ENCODE measurements at places on chromosomes 7 and 10.

GRCh38 chr7:70040051-70040450, 441.8 kb downstream of the AUTS2 start:
- no peak for DNase-seq

DNA sequence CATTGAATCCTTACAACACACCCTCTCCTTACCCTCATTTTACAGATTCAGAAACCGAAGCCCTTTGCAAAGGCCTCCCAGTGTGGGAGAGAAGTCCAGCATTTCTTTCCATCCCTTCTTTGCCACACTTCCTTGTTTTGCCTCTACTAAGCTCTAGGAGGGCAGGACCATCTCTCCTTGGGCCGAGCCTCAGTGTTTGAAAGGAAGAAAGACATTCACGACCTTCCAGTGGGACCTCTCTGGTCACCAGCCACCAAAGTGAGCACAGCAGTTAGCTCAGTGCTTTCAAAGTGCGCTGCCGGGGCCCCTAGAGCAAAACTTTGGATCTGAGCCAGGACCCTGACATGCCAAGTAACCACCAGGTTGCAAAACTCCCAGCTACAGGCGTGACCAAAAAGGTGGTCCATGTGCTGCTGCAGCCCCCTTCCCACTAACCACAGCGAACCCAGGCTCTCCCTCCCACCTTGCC, 12.4 kb downstream of the CTBP2 start:
- DNase-seq: no peak

DNA sequence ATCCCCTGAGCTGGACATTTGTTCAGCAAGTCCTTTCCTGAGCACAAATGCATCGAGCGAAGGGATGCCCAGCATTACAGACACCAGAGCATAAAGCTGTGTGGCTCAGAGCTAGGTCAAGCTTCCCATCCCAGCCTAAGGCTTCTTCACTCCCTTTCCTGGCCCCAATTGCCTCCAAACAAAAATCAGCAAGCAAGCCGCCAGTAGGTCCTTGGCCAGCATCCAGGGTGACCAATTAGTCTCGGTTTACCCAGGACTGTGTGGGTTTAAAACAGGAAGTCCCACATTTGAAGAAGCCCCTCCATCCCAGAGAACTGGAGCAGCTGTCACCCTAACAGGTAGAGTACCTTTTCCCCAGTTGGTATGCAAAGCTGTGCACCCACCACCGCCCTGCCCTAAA, 51.2 kb downstream of the PRKAG2 start:
- no peak for DNase-seq

DNA sequence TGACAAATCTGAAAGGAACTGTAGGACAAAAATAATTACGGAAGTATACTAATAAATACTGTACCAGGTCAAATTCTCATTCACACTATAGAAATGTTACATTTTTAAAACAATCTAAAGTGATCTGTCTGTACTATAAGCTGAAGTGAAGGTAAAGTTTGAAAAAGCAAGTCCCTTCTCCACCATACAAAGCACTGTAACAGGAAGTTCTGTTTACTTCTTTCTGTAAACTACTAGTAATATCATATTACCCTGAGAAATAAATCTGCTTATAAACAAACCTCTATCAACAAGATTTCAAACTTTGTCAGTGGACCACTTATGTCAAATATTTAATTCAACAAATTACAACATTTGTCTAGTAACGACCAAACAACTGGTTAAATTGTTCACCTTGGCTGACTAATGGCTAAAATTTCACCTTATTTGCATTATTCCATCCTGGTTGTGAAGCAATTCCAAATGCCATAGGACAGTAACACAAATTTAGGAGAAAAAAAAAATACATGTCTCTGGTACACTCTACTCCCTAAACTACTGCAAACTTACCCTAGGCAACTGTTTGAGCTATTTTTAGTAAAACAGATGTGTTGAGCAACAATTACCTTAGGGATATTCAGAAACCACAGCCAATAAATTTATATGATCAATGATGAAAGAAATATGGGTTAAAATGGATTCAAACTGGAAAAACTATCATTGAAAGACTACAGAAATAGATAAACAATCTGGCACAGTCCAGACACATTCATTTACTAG, 126.0 kb downstream of the NRBF2 start:
- DNase-seq: no peak

DNA sequence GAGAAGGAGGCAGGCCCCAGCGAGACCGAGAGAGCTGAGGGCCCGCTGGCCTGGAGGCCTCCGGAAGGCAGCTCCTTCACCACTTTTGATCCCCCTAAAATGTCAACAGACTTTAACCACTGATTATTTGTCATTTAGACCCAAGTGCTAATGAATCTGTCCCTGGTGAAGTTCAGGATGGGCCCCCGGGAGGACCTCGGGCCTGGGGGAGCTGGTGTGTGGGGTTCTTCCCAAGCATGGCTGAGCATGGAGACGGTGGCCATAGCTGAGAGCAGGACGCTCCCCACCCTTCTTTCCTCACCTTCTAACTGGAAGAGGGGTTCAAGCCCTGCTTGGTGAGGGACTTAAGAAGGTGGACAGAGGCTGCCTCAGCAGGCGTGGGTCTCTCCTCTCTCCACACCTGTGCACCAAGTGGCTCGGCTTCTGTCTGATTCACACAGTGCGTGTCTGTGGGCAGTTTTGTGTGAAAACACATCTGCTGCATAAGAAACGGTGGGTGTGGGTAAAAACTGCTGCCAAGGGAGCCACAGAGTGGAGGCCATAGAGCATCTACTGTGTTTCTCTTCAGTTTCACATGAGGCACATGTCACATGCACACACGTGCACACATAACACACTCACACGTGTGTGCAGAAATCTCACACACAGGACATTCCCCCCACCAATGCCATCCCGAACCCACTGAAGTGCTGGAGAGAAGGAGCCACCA, 53.5 kb upstream of the VIPR2 start:
- DNase-seq: peak; percentile 22

GRCh38 chr10:79047584-79047874, 21.2 kb upstream of the ZMIZ1 start:
- no peak for DNase-seq

GRCh38 chr10:70493660-70494234, 15.2 kb downstream of the PALD1 start:
- no peak for DNase-seq

DNA sequence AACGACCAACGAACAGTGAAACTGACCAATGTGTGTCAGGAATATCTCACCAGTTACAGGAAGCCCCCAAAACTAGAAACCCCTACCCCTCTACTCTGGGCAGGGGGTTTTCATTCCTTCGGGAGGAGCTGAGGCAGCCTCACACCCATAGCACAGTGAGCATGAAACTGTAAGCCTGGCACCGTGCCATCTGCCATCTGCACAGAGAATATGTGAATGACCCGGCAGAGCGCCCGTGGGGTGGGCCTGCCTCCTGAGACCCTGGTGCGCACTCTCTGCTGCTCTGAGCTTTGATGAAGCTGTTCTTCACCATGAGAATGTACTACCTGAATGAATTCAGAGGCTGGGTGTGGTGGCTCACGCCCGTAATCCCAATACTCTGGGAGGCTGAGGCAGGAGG, 27.1 kb downstream of the DAGLB start:
- no peak for DNase-seq

GRCh38 chr10:43863859-43864591, 215.3 kb upstream of the ZNF32 start:
- DNase-seq: no peak

DNA sequence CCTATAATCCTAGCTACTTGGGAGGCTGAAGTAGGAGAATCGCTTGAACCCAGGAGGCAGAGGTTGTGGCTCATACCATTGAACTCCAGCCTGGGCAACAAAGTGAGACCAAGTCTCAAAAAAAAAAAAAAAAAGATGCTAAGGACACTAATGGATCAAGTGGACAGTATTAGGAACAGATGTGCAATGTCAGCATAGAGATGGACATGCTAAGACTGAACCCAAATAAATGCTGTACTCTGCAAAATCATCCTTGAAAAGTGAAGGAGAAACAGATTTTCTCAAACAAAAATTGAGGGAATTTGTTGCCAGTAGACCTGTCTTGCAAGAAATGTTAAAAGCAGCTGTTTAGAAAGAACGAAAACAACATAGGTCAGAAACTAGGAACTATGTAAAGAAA, 194.5 kb downstream of the USP6NL start:
- no peak for DNase-seq

DNA sequence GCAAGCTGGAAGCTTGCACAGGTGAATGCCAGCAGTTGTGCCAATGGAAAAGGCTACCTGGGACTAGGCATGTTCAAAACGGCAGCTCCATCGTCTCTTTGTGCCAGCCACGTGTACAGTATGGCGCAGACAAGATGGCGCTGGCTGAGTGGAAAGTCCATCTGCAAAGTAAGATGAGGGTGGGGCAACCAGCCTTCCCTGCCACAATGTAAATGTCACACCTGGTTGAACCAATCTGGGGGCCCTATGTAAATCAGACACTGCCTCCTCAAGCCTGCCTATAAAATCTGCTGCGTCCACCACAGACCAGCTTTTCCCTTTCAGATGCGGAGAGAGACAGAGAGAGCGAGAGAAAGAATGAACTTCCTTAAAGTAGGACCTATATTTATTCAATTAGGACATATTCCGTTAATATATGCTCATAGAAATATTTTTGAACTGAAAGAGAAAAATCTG, 18.5 kb upstream of the C7orf33 start:
- no peak for DNase-seq

DNA sequence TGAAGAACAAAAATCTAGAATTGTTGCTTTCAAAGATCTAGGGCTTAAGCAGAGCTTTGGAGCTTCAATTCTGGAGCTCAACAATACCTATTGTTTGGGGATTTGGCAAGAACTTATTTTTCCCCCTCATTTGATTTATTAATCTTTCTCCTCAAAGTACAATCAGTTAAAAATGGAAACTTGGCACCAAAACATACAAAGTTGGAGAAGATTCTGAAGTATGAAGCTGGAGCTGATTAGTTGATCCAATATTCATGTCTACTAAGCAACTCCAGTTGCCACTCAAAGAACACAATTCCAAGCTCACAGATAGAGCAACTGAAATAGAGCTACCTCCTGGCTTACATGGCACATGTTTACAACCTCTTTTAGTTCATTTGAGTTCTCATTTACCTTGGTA, 3.8 kb downstream of the FAM13C start:
- DNase-seq: no peak

DNA sequence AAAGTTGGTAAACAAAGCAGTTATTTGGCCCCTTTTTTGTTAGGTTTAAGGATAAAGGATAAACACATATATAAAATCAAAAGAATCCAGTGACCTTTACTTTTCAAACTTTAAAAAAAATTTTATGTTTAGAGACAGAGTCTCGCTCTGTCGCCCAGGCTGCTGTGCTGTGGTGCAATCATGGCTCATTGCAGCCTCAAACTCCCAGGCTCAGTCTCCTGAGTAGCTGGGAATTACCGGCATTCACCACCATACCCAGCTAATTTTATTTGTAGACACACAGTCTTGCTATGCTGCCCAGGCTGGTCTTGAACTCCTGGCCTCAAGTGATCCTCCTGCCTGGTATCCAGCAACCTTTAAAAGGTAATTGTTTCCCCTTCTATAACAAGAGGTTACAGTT, 31.3 kb downstream of the GNA12 start:
- no peak for DNase-seq

- no peak for DNase-seq
Observed at GRCh38 chr7:117248829-117249228, 74.0 kb downstream of the WNT2 start.

- no peak for DNase-seq
Observed at GRCh38 chr10:79387974-79388850, 40.9 kb downstream of the PPIF start.

- no peak for DNase-seq
Observed at GRCh38 chr7:101565601-101566209, 63.4 kb downstream of the MYL10 start.

GRCh38 chr7:9023675-9024294, 590.4 kb downstream of the NXPH1 start:
- DNase-seq: no peak

GRCh38 chr10:119292968-119293760, 85.8 kb downstream of the GRK5 start:
- no peak for DNase-seq

- no peak for DNase-seq
Observed at GRCh38 chr7:74032191-74032490, 4.2 kb downstream of the ELN start.
